Activated naive CD4-positive, alpha-beta T cell treated with anti-CD3 and anti-CD28 coated beads, Interleukin-2, amount 50 U/mL, for 72 hours (primary cell): ENCODE measurements at places on chromosomes 3 and 15. TPM values are rescaled to one million over a fixed set of nuclear protein-coding genes. Genes with fewer than 3 reads are reported as not detected.

- DNase-seq: peak; percentile 48
These were observed 12.0 kb downstream of the MRPL46 start for GRCh38 chr15:88454867-88455810.

- DNase-seq: no peak
These were observed 32.9 kb downstream of the DAPK2 start for GRCh38 chr15:64013179-64014062.

DNA sequence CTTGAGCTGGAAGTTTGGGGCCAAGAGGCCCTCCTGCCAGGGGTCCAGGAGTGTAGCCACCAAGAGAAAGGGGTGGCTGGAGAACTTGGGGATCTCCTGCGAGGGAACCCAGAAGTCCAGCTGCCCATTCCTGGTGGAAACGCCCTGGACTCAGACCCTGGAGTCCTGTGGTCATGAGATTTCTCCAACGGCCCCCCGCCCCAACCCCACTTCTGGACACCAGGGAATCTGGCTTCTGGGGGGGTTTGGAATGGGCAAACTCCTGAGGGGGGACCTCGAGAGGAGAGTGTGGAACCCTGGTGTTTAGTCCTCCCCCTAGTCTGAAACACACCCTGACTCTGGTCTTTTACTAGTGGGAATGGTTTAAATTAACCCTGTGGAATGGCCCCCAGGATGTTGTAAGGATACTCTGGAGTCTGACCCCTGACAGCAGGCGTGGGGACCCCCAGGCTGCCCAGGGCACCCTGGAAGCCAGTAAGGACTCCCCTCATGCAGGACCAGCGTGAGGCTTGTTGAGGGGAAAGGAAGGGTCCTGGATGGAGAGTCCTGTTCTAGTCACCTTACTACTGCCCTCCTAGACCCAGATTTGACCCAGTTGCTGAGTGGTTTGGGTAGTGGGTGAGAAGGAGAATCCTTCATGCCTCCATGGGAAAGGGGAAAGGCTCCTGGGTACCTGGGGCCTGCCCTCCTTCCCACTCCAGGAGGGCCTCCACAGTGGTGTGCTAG lies 540 bp downstream of the KLHDC8B start:
- no peak for DNase-seq

LEKR1 gene
- total RNA-seq: 1.0 TPM

DNA sequence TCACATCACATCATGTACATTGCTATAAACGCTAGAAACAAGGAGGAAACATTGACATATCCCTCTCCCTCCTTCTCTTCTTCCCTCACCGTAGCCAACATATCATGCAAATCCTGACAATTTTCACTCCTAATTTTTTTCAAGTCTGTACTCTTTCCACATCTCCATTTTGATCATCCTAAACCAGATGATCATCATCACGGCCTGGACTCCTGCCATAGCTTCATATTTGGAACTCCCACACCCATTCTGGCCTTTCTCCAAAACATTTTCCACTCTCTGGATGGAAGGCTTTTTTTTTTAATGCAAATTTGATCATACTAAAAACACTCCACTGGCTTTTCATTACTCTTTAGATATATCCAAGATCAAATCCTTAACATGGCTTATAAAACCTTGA lies 248.0 kb upstream of the CNTN3 start:
- DNase-seq: no peak

DNA sequence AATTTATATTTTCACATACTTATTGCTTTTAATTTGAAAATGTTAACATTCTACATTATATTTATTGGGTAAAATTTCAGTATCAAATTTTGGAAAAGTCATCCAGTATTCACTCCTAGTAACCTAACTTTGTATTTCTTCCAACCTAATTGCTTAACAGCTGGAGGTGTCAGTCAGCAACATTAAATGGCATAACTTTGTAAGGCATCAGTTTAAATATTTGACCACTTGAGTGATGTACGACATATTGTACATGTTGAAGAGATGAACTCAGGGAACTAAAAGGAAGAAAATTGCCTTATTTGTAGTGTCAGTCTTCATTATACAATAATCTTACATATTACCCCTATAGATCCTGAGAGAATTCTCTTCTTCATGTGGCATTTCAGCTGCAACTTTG lies 326.8 kb downstream of the NAALADL2 start:
- DNase-seq: no peak

DNA sequence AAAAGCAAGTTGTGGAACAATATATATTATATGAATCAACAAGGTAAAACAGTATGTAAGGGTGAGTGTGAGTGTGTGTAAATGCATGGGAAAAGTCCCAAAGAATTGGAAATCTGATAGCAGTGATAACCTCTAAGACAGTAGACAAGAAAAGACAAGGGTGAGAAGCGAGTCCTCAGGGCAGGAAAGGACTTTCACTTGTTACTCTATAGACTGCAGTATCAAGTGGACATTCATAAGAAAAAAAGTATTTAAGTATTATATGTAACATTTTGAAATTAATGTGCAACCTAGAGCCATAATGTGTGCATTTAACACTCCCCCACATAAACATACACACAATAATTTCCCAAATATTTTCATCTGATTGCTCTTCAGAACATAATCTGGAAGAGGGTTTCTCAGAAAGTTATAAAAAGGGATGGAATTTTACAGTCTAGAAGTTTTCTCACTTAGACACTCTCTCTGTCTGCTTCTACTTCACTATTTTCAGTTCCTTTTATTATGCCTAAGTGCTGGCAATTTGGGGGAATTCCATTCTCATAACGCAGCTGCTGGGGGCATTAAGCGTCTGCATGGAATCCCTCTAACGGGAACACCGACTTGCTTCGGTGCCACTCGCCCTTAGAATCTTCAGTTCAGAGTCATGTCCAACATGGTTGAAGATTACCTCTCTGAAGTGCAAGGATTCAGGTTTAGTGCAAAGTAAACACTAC lies 50.0 kb upstream of the CDIN1 start:
- no peak for DNase-seq

- DNase-seq: no peak
These were observed 80.1 kb upstream of the ARHGEF3 start for GRCh38 chr3:56881841-56882240.

PROS1 gene
- 1.8 TPM for total RNA-seq

- DNase-seq: no peak
These were observed 4.3 kb upstream of the CLK3 start for GRCh38 chr15:74611341-74611740.

OSBPL10 gene
- 1.1 TPM for total RNA-seq

GRCh38 chr3:120072867-120073525 lies 21.3 kb downstream of the GSK3B start:
- no peak for DNase-seq

DNA sequence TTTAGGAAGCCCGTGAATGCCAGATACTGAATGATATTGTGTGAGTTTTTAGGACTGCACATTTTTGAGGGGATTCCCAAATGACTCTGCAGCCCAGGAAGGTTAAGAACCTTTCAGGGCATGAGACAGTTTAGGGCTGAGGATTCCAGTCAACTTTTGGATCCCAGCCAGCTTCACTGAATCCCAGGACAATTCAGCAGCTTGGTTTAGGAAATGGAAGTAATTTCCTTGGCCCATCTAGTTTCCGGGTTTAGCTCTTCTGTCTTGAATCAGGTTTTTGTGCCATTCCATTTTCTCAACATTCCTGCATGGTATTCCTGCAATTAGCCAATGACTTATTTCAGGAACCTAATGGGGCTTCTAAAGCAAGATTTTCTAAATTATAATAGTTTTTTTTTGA lies 253.9 kb downstream of the LSAMP start:
- DNase-seq: no peak

SPRED1 gene
- 0.05 TPM for total RNA-seq

DGKG gene
- total RNA-seq: 0.34 TPM

- DNase-seq: peak; percentile 62
These were observed 68.0 kb downstream of the ATP2B2 start for GRCh38 chr3:10437272-10437994.

DNA sequence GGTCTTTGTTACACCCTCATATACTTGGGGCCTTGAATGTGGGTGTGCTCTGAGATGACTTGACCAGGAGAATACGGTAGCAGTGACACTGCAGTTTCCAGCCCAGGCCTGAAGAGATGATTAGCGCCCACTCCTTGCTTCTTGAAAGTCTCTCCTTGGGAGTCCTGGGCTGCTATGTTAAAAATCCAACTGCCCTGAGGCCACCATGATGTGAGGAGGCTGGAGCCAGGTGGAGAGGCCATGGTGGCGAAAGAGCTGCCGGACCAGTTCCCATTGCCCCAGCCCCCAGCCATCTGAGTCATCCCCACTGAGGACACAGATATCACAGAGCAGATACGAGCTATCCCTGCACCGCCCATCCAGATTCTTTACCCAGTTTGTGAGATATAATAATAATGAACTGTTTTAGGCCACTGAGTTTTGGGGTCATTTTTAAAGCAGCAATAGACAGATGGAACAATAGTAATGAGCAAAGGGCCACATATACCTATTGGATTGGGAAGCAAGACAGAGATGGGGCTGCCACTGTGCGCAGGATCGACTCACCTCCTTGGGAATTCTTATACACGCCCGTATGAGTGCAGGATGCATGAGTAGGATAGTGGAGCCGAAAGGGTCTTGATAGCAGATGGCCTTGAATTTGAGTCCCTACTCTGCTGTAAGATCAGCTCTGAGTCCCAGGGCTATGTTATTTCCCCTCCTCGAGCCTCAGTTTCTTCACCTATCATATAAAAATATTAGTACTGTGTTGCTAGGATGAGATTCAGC lies 12.1 kb upstream of the GATA2 start:
- no peak for DNase-seq

PCSK6 gene
- total RNA-seq: 2.1 TPM

GRCh38 chr3:71392251-71392650 lies 191.3 kb downstream of the FOXP1 start:
- DNase-seq: no peak

DNA sequence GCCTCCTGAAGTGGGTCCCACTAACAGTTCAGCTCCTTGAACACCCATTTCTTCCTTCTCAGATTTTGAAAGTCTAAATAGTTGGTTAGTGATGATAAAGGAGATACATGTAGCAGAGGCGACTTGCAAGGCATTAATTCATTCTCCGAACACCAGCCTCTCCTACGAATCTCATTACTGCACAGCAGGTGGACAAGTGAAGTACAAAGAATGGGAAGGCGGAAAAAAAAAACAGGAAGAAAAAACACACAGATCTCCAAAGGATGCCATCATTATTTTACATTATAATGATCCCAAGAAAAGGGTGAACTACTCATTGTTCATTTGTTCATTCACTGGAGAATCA lies 276.5 kb downstream of the MAGI1 start:
- DNase-seq: no peak

- DNase-seq: no peak
These were observed 219.0 kb downstream of the ITPR1 start for GRCh38 chr3:4712109-4712508.

GRCh38 chr15:94387849-94388441 lies 156.6 kb downstream of the MCTP2 start:
- DNase-seq: no peak

DNA sequence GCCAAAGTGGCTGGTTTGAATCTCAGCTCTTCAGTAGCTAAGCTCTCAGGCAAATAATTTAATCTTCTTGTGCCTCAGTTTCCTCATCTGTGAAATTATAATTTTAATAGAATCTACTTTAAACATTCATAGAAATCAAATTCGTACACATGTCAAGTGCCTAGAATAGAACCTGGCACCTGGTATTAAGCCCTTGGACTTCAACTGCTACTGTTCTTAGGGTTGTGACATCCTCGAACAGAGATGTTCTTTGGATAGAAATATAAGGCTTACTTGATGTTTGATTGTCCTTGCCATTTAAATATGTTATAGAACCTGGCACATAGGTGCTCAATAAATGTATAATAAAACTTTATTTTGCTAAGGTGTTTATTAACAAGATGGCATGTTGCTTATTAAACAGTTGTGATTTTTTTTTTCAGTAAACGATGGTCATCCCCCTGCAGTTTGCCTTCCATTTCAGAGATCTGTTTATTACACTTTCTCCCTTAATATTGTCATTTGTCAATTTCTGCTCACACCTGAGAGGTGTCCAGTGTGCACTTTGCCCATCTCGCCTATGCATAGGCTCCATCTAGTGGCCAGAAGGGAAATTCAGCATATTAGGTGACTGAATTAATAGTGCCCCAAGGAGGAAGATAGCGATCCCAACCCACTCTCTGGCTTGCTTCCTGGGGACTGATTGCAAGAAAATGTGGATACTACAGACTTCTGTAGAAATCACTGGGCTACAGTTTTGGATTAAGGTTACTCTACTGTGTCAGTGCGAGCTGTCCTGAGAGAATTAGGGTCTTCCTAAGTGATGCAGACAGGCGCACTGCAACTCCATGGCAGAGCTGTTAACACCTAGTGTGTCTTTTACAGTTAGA lies 10.7 kb downstream of the IGF1R start:
- DNase-seq: peak; percentile 30

EPM2AIP1 gene
- total RNA-seq: 12.0 TPM

DNA sequence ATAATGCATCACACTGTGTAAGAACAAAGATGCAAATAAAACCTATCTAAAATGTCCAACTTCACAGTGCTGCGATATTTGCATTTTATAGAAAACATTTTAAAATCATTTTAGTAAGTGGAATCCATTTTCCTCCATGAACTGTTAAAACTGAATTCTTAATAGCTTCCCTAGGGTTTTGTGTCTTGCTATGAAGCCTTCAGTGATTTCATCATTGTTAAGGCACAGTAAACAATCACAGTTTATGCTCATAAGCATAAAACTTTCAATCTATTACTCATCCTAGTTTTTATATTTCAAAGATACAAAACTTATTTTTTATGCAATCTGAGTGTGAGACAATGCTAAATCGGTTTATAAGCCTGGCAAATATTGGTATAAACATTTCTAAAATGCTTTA lies 509.7 kb downstream of the TUSC7 start:
- no peak for DNase-seq

CD86 gene
- total RNA-seq: 0.14 TPM

GRCh38 chr15:39869858-39870515 lies 50.1 kb downstream of the GPR176 start:
- no peak for DNase-seq

GRCh38 chr15:40258544-40258943 lies 19.7 kb downstream of the PAK6 start:
- no peak for DNase-seq
